Natural killer cell treated with Interleukin-12 subunit alpha and Interleukin-12 subunit beta and Interleukin-15 and Interleukin-18, amount 100 ng/mL, for 72 hours (primary cell): ENCODE measurements at places on chromosomes 5 and 9. TPM values are rescaled to one million over a fixed set of nuclear protein-coding genes. Genes with fewer than 3 reads are reported as not detected.

- DNase-seq = no peak
These were observed 225.9 kb downstream of the RFX3 start for GRCh38 chr9:3299872-3300271.

DNA sequence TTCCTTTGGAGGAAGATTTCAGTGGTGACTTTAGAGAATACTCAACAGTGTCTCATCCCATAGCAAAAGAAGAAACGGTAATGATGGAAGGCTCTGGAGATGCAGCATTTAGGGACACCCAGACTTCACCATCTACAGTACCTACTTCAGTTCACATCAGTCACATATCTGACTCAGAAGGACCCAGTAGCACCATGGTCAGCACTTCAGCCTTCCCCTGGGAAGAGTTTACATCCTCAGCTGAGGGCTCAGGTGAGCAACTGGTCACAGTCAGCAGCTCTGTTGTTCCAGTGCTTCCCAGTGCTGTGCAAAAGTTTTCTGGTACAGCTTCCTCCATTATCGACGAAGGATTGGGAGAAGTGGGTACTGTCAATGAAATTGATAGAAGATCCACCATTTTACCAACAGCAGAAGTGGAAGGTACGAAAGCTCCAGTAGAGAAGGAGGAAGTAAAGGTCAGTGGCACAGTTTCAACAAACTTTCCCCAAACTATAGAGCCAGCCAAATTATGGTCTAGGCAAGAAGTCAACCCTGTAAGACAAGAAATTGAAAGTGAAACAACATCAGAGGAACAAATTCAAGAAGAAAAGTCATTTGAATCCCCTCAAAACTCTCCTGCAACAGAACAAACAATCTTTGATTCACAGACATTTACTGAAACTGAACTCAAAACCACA is 67.4 kb downstream of the VCAN start:
- no peak for DNase-seq

Gene EIF4EBP3
- 8.6 TPM for total RNA-seq

DNA sequence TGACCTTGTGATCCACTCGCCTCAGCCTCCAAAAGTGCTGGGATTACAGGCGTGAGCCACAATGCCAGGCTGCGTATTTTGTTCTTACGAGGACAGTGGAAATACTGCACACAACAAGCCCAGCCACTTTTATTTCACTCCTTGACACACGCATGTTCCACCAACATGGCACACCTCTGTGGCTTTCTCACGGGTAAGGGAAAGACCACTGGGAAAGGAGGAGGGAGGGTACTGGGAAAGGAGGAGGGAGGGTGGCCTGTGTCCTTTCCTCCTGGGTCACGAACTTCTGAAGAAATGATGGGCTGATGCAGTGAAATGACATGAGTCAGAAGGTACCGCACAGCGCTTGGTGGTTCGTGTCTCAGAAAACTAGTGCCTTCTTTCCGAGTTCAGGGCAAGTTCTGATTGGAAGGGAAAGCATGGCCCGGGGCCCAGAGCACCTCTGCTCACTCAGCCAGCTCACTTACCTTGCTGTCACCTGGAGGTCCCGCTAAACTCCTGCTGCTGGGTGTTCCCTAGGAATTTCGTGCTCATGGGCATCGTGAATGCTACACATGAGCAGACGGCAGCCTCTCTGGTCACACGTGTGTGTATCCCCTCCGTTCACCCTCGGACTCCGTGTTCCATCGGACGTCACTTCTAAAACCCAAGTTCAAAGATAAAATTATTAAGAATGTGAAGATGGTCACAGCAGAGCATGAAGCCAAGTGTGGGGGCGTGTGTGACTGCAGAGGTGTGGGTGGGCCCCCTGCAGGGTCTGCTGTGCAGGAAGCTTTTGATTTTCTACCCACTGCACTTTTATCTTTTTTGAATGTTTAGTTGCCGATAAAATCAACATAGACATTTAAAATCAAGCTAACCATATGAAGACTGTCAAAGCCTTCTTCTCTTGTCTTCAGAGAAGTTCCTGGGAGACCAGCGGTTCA is 42.9 kb downstream of the LAMC3 start:
- DNase-seq = no peak

DNA sequence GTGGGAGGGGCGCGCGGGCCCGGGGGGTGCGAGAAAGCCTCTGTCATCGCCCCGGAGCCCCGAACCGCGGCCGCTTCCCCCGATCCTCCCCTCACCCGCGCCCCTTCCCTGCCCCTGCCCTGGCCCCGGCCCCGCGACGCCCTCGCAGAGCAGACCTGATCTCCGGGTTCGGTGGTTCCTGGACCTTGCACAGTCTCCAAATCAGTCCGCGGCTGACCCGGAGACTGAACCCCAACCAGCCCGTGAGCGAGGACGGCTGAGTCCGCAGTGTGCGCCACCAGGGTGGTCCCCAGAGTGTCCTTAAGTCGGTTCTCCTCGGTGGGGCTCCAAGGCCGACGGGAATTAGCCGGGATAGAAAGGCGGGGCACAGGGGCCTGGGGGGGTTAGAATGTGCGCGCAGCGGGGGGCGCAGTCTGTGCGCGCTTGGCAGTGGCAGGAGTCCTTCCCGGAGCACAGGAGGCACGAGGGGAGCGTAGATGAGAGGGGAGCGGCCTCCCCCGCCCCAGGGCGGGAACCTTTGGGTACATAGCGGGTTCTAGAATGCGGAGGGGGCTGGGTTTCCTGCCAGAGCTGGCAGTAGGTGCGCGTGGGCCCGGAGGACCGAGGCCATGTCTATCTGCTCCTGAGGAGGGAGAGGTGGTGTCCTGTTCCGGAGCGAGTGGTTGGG is 779 bp downstream of the PKN3 start:
- no peak for DNase-seq

GRCh38 chr5:87581661-87582060 is 168.9 kb upstream of the CCNH start:
- DNase-seq = no peak

DNA sequence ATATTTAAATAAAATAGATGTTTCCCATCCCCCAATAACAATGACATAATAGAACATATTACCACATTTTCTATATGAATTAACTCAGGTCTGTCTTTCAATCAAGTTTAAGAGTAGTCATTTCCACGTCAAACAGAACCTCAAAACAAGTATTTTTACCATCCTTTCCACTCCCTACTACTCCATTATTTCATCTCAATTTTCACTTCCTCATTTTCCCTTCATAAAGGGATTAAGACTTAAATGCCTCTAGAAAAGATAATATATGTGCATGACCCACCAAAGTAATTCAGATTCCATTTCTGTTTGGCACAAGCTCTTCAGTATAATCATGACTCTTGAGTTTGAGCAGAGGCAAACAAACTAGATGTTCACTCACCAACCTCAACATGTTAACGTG is 40.4 kb downstream of the ELOVL7 start:
- no peak for DNase-seq

Gene GMCL2
- total RNA-seq = not detected

DNA sequence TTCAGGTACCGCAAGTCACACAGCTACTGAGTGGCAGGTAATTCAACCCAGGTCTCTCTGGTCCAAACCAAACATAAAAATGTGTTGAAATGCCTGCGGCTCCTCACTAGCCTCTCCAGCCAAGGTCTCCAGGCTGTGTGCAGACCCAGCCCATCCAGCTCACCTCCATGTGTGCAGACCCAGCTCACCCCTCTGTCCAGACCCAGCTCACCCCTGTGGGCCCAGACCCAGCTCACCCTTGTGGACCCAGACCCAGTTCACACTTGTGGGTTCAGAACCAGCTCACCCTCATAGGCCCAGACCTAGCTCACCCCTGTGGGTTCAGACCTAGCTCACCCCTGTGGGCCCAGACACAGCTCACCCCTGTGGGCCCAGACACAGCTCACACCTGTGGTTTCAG is 188.0 kb upstream of the ADCY2 start:
- no peak for DNase-seq

Gene ANXA2R
- total RNA-seq = 6.9 TPM

DNA sequence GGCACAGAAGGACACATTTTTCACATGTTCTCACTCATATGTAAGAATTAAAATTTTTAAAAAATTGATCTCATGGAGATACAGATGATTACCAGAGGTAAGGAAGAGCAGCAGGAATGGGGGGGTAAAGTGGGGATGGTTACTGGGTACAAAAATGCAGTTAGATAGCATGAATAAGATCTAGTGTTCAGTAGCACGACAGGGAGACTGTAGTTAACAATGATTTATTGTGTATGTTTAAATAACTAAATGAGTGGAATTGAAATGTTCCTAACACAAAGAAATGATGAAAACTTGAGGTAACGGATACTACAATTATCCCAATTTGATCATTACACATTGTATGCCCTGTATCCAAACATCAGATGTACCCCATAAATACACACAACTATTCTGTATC is 15.2 kb upstream of the TGFBI start:
- DNase-seq = no peak

GRCh38 chr5:36033047-36033446 is 33.6 kb downstream of the UGT3A2 start:
- DNase-seq = no peak

DNA sequence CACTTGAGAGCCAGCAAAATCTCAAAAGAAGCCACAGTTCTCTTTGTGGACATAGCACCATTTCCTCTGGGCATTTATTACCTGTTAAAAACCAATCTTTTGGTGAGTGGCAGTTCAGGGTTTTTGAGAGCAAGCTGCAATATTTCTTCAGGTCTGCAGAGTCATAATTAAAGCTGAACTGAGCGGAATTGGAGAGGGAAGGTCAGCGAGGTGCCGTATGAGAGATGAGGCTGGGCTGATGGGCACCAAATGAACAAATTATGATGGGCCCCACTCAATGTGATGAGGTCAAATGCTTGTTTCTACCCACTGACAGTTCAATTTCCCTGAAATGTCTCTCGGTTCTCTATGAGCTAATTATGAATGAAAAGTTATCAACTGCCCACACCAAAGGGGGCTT is 231.9 kb downstream of the AP3B1 start:
- no peak for DNase-seq

Gene CATSPER3
- total RNA-seq = 0.52 TPM

DNA sequence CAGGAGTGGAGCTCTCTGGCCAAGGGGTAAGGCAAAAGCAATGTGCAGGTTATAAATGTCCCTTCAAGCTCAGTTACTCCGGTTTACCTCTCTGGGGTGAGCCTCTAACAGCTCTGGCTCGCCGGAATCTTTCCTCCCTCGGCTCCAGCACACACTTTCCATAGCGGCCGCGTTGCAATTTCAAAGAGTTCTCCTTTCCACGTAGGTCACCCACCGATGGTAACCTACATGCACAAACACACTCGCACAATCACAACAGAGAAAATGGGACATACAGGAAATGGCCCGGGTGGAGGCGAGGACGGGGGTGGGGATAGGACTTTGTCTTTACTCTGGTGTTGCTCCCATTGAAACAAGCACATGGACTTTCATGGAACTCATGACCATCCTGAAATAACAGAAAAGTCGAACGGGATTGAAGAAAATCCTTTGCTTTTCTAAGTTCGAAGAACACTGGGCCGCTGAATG is 1.2 kb downstream of the LHFPL2 start:
- DNase-seq = no peak

- no peak for DNase-seq
These were observed 25.4 kb upstream of the SNX18 start for GRCh38 chr5:54492178-54492577.

Gene MEIKIN
- not detected for total RNA-seq

DNA sequence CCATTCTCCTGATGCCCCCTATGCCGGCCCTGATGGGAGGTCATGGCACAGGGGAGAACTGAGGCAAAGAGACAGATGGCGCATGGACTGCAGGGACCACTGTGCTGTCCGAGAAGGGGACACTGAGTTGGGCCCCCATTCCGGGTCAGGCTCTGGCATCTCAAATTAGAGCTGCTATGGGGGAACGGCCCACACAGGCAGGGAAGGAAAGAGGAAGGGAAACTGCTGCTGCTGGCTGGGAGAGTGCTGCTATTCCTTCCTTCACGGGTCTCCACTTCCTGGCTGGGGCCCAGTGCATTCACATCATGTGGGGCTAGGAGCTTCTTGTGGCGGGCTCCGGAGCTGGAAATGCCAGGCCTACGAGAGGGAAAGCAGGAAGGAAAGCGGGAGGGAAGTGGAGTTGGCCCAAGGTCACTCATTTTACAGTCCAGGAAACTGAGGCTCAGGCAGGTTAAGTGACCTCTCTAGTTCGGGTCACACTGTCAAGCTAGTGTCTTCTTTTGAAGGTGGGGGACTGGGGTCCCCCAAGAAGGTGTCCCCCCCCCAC is 1.3 kb upstream of the CARD19 start:
- DNase-seq = no peak

- DNase-seq = no peak
These were observed 47.4 kb upstream of the BARX1 start for GRCh38 chr9:94002316-94003140.

Gene TTC33
- 13.5 TPM for total RNA-seq

Gene ARID3C
- not detected for total RNA-seq

GRCh38 chr9:131709771-131710431 is 30.0 kb downstream of the RAPGEF1 start:
- DNase-seq = no peak

DNA sequence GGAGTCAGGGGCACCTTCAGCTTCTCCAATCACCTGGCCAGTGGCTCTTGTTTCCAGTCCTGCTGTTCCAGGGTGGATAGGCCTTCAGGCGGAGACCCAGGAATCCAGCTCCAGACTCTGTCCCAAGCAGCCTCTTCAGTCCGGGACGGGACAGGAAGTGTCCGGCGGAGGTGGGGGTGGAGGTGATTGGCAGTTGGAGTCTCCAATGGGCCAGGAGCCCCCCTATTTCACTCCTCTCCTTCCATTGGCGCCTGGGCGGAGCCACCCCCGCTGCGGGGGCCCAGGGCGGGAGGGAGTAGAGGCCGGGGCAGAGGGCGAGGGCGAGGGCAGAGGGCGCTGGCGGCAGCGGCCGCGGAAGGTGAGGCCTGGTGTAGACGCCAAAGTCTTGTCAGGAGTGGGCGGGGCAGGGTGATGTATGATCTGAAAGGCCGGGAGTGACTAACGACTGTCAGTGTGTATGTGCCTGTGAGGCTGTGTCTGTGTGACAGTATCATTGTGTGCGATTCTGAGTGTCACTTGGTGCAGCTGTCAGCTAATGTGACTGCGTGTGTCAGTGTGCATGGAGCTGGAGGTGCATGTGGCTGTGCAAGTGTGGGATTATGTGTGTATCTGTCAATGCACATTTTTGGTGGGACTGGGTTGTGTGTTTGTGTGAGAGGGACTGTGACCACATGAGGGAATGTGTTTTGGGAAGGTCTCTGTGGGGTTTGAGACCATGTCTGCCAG is at the start of gene IL11RA:
Gene IL11RA, plus strand, starts transcription at position 310 of the 726 bp plus-strand sequence. CDS start 3,033 bp downstream, outside the sequence.
- DNase-seq = peak; percentile 68

GRCh38 chr9:26833792-26834191 is 58.8 kb downstream of the CAAP1 start:
- no peak for DNase-seq

GRCh38 chr5:78776637-78777036 is 128.1 kb upstream of the LHFPL2 start:
- DNase-seq = no peak

- DNase-seq = no peak
These were observed 84.3 kb downstream of the ZNF462 start for GRCh38 chr9:106947106-106947900.
